Erythroblast (primary cell): ENCODE measurements at places on chromosomes 6 and 20.
A peak's percentile ranks its signal among the peaks of the same experiment; 100 is the strongest.

DNA sequence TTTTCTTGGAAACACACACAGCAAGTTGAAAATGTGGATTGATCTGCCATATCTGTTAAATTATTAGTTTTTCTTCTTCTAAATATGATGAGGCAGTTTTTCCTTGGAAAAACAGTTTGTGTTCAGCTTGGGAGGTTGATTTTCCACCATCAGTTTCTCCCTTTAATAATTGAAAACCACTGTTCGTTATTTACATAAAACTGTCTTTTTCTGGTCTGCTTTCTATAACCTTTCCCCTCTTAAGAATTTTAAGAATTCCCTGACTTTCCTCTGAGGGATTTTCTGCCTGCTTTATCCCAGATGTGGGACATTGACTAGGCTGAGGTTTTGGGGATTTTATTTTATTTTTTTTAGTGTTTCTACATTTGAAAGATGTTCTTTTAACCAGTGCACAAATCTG lies 27.2 kb downstream of the DSE start:
- DNase-seq = no peak

- DNase-seq = peak; percentile 25
Measured at GRCh38 chr20:4519534-4519933, 202.2 kb upstream of the PRND start.

GRCh38 chr20:3716195-3716834 lies 3.9 kb upstream of the SIGLEC1 start:
- DNase-seq = peak; percentile 59

- no peak for DNase-seq
Measured at GRCh38 chr20:13034936-13035335, 26.2 kb downstream of the SPTLC3 start.
